ENCODE measurements at places on chromosomes 4 and X. TPM values are rescaled to one million over a fixed set of nuclear protein-coding genes. Genes with fewer than 3 reads are reported as not detected.

CDS1 gene
- not detected for polyA plus RNA-seq

PABPC1L2A gene
- polyA plus RNA-seq: not detected

SPIN2A gene
- 0.15 TPM for polyA plus RNA-seq

SLITRK2 gene
- not detected for polyA plus RNA-seq

TAF1 gene
- polyA plus RNA-seq: 6.2 TPM

- no peak for DNase-seq
Measured at GRCh38 chr4:78528327-78528726, 23.2 kb upstream of the ANXA3 start.

DNA sequence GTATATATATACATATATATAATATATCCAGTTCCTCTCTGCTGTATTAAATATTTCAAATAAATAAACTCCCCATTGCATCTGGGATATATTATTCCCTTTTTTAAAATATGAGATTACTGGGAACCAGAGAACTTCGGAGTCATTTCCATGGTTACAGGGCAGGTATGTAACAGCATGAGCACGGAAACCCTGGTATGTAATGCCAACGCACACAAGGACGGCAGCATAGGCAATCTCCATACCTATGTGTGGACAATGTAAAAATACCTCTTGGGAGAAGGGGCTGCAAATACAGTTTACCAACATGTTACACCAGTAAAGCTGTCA, 62.8 kb downstream of the NUDT10 start:
- no peak for DNase-seq

- no peak for DNase-seq
Measured at GRCh38 chr4:54218736-54219135, 10.4 kb upstream of the PDGFRA start.

- no peak for DNase-seq
Measured at GRCh38 chr4:73613130-73613529, 7.1 kb downstream of the RASSF6 start.

DNA sequence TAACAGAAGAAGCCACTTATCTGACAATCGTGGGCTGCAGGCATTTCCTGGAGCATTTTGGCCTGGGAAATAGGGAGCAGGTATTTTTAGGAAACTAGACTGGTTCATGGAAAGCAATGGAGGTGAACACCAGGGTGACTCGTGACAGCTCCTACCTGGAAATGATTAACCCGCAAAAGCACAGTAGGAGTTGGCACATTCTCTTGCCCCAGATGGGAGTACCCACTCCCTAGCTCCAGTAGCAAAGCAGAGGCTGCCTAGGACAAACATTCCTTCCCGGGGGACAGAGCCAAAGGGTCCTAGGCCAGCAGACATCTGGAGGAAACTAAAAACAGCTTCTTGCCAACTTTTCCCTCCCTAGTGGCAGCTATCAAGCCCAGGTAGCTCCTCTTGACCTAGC, 29.0 kb downstream of the RTL5 start:
- no peak for DNase-seq

GRCh38 chr4:89682808-89683207, 154.2 kb downstream of the SNCA start:
- no peak for DNase-seq

- DNase-seq: no peak
Measured at GRCh38 chr4:55444827-55445226, 49.1 kb downstream of the TMEM165 start.

DNA sequence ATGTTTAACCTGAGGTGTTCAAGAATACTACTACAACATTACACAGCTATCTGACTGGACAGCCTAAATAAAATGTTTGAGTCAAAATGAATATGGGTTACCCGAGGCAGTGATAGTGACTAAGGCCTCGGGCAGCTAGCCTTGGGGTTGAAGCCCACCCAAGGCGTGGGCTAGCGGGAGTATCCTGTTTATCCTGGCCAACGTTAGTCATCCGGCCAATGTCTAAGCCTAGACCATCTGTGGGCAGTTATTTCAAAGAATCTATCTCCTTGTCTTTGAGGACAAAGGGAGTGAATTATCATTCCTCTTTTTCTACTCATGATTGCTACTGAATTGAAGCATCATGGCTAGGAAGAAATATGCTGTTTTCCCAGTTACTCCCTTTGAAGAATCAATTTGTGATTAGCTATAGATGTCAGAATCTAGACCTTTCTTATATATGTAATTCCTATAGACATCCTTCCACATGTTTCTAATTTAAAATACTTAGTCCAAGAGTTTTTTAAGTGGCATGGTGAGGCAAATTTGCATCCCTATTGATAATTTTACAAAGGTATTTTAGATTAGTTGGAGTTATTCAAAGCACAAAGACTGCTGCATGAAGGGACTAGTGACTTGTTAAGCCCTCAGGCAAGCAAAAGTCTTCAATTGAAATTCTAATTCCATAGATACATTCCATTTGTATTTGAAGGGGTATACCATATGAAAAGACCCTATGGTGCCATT, 6.0 kb upstream of the PDGFC start:
- no peak for DNase-seq

- DNase-seq: no peak
Measured at GRCh38 chr4:22522206-22522605, 6.3 kb upstream of the ADGRA3 start.
